ENCODE measurements at places on chromosomes 4 and X.

DNA sequence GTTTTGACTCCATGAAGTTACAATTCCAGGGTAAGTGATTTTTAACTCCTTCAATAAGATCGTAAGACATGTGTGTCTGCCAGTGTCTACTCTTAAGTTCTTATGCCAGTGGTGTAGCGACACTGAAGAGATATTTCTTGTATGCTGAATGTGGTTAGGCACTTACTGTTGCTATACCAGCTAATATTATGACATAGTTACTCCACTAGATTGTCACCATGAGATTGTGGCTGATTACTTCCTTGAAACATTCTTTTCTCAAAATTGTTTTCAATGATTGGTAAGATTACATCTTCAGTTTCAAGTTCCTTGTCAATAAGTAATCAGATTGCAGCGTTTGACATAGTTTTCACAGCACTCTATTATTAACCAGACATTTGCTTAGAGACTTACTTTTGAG lies 60.6 kb upstream of the PAGE5 start:
- DNase-seq, result no peak

DNA sequence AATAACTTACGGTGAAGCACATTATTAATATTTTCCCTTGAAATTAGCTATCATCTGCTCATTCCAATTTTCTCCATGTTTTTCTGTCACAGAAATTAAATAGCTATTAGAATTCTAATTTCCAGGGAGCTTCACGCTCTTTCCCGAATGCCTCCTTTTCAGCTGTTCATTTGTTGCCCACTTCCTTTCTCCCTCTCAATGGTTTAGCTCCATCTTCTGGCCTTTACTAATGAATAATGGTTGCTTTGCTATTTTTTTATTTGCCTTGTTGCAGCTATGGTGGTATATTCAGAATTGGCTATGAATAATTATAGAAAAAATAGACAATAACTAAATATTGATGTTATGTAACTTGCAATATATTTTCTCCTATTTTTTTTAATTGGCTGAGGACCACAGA lies 70.5 kb downstream of the GRIA2 start:
- DNase-seq, result no peak

- DNase-seq, result no peak
Measured at GRCh38 chr4:141913928-141914327, 277.5 kb downstream of the IL15 start.

- no peak for DNase-seq
Measured at GRCh38 chrX:19593690-19594089, 78.4 kb upstream of the MAP3K15 start.

DNA sequence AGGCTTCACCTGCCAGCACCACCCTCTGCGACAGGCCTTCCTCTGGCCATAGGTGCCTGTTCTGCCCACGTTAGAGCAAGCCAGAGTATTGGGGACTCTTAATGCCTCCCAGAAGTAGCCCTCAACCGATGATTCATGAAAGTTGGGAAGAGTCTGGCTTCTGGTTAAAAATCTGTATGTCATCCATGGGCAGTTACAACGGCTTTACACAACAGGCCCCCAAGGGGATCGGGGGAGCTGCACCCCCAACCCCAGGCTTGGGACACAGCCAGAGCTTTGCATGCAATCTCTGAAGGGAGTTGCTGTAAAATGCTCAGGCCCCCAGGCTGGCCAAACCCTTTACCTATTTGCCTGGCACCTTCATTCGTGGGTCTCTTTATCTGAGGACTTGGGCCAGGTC lies 5.4 kb upstream of the CYTL1 start:
- DNase-seq, result no peak

- DNase-seq, result no peak
Measured at GRCh38 chr4:13151194-13151593, 332.9 kb downstream of the RAB28 start.

- no peak for DNase-seq
Measured at GRCh38 chrX:80876877-80877276, 67.2 kb upstream of the BRWD3 start.

GRCh38 chr4:1464581-1465171 lies 58.4 kb upstream of the NKX1-1 start:
- DNase-seq, result no peak

GRCh38 chr4:148447681-148448080 lies 5.5 kb upstream of the NR3C2 start:
- no peak for DNase-seq

DNA sequence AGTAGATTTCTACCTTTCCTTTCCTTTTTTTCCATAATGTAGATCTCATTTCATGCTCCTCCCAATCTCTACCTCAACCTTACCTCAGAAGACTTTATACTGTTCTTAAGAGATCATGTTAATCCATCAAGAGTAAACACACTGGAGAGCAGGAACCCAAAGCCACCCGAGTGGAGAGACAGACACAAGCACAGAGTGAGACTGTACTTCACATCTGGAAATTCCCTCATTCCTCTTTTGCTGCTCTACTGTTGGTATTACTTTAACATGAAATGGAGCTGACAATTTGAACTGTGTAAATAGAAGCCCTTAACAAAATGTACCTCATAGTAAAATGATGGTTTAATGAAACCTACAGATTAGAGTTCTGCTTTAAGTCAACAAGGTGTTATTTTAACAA lies 105.7 kb upstream of the RASGEF1B start:
- no peak for DNase-seq

DNA sequence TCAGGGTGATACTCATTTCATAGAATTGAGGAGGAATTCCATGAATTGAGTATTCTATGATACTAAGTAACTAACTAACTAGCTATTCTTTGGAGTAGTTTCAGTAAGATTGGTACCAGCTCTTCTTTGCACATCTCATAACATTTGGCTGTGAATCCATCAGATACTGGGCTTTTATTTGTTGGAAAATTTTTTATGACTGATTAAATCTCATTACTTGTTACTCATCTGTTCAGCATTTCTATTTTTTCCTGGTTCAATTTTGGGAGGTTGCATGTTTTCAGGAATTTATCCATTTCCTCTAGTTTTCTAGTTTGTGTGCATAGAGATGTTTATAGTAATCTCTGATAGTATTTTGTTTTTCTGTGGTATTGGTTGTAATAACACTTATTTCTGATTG lies 70.8 kb upstream of the FREM3 start:
- no peak for DNase-seq
